ENCODE measurements at places on chromosomes 16 and 17.

GRCh38 chr16:47538472-47538871, 77.3 kb downstream of the PHKB start:
- DNase-seq, result no peak

- no peak for DNase-seq
Observed at GRCh38 chr17:1792495-1793446, 30.9 kb downstream of the SERPINF1 start.

DNA sequence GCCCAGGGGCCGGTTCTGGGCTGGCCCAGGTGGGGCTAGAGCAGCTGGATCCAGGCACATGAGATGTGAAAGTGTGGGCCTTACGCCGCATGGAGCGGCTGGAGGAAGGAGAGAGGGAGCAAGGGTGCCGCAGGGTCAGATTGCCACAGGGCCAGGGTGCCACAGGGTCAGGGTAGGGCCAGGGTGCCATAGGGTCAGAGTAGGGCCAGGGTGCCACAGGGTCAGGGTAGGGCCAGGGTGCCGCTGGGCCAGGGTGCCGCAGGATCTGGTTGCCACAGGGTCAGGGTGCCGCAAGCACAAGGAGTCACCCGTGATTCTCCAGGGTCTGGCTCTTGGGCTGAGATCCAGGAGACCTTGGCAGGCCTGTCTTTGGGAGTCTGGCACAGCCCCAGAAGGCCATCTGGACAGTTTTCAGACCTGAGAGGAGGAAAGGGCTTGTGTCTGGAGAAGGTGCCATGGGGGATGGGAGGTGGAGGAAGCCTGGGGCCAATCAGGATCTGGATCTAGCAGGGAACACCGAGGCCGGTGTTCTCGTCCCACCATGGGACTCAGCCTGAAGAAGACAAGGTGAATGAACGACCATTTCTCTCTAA, 13.1 kb upstream of the LASP1NB start:
- DNase-seq, result no peak

DNA sequence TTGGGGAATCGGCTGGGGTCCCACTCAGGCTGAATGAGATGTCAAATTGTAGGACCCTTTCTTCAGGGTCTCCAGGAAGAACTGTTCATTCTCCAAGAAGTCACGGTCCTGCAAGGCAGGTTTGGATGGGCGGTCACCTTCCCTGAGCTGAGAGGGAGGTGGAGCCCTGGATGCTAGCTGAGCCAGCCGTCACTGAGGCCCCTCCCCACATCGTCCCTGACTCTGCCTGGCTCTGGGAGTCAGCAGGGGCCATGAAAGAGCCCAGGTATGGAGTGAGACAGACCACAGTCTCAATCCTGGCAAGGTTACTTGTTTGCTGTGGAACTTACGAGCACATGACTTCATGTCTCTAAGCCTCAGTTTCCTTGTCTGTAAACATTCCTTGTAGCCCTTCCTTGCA, 6.0 kb upstream of the MRPL38 start:
- peak; percentile 19 for DNase-seq

DNA sequence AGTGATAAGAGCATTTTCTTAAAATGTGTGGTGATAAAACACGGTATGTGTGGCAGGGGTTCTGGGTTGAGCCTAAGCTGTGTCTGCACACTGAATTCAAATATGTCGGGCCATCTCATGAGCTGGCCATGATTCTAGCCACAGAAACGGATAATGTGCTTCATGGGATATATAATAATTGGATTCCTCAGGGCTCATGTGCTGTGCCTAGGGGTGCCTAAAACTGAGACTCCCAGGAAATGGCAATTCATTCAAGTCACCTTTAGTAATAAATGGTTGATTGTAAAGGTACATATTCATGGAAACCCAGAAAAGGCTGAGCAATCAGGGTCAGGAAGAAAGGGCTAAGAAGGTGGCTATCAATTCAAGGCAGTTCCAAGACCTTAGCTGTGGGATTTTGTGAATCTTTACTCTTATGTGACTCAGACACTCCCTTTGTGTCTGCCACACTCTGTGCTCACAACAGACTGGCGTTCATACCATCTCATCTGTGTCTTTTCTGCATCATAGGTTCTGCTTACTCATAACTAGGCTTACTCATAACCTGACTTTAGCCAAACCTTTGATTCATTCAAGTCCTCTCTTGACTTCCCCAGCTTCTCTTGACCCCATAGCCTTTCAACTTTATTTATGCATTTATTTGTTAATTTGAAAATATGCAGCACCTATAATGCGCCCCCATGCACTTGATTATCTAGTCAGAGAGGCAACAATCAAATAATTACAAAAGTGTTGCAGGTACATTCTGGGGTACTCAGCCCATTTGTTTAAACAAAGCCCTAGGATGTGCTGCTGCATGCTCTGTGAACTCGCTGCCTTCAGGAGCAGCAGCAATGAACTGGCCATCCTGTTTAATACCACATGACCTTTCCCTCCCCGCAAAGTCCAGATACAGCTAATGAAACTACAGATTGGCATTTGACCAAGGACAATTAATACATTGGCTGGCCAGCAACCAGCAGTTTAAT, 28.4 kb upstream of the MED13 start:
- no peak for DNase-seq

GRCh38 chr16:72921620-72922019, 126.3 kb downstream of the ZFHX3 start:
- peak; percentile 57 for DNase-seq

DNA sequence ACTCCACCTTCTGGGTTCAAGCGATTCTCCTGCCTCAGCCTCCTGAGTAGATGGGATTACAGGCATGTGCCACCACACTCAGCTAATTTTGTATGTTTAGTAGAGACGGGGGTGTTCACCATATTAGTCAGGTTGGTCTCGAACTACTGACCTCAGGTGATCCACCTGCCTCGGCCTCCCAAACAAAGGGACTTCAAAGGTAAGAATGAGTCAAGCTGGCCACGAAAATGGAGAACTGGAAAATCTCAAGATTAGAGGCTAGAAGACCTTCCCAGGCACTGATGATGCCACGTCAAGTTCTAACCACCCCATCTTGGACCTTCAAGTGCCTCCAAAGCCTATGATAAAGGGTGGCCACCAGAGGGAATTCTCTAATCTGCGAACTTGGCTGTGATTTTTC, 1.3 kb upstream of the CCL15 start:
- no peak for DNase-seq

GRCh38 chr17:58684003-58684402, 7.8 kb downstream of the TEX14 start:
- no peak for DNase-seq

- DNase-seq, result no peak
Observed at GRCh38 chr16:84055801-84056634, 13.4 kb upstream of the SLC38A8 start.

GRCh38 chr17:77286391-77286640, 145.5 kb downstream of the SEC14L1 start:
- no peak for DNase-seq

GRCh38 chr16:57532266-57532625, 4.1 kb downstream of the CCDC102A start:
- DNase-seq, result no peak

DNA sequence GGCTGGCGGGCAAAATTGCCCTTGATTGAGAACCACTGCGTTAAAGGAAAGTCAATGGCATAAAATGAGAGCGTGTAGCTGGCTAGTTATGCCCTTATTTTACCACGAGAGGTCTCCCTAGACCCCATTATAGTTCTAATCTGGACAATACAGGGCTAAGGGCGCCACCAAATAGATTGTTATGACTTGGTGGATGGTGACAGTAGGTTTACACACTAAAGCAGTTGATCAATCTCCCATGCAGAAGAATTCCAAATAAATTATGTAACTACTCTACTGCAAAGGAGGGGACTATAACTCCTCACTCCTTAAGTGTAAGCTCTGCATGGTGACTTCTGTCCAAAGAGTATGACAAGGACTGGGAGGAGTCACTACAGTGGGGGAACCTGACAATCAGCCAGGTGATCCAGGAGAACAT, 20.4 kb upstream of the YPEL2 start:
- DNase-seq, result peak; percentile 50

DNA sequence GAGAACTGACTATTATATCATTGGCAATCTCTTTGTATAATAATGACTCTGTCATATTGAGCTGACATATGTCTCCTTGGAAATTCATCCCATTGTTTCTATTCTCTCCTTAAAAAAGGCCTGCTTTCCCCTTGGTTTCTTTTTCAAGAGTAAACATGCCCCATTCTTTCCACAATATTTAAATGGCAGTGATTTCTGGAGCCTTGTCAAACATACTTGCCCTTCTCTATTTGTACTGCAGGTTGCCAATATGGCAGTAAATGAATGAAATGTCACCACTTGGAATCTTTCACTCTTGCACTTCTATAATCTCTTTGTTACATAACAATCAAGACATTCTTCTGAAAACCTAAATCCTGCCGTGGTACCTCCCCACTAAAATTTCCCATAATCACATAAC, 1265.1 kb upstream of the CDH8 start:
- no peak for DNase-seq

GRCh38 chr16:68995011-68995504, 110.4 kb upstream of the HAS3 start:
- DNase-seq, result no peak
